ENCODE measurements at places on chromosomes 1 and 21.

GRCh38 chr1:54268762-54269297, 68.9 kb downstream of the MRPL37 start:
- no peak for DNase-seq

DNA sequence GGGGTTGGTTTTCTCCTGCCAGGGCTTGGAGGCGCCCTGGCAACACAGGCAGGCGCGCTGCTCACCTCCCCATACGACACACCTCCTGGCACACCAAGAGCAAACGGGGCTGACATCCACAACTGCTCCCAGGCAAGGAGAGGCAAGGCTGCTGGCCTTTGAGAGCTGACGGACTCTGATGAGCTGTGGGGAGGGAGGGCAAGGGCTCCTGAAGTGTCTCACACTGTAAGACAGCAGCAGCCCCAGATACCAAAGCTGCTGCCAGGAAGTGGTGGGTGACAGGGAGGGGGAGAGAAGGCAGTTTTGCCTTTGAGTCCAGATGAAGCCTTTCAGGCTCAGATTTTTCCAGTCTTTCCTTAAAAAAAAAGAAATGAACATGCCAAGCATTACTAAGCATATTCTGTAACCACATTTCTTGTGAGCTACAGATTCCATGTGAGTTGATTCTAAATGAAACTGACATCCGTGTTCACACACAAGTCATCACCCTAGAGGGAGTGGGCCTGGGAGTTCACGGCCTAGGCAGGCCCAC, 24.3 kb downstream of the PGBD5 start:
- peak; percentile 73 for DNase-seq

- DNase-seq, result no peak
These were observed 65.0 kb upstream of the DISP3 start for GRCh38 chr1:11413986-11414391.

DNA sequence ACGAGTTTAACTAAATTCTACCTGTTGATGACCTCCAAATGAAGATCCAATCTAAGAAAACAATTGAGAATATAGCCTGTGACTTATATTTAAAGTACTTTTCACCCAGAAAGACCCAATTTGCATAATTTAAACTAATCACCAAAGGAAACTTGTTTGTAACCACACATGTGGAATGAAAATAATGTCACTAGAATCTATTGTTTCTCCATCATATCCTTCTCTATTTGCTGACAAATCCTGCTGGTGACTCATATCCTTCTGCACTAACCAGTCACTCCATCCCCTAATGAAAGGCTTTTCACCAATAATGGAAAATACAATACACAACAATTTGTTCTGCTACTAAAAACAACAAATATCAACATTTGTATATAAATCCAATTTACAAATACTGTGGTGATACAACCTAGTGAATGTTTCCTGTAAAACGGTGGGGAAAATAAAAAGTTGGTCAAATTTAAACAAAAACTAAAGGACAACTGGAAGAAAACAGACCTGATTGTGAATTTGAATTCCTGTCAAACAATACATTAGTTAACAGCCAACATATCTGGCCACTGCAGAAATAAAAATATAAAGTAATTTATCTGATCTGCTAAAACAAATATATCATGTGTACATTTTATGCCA, 6.5 kb downstream of the PTP4A2 start:
- DNase-seq, result peak; percentile 63

DNA sequence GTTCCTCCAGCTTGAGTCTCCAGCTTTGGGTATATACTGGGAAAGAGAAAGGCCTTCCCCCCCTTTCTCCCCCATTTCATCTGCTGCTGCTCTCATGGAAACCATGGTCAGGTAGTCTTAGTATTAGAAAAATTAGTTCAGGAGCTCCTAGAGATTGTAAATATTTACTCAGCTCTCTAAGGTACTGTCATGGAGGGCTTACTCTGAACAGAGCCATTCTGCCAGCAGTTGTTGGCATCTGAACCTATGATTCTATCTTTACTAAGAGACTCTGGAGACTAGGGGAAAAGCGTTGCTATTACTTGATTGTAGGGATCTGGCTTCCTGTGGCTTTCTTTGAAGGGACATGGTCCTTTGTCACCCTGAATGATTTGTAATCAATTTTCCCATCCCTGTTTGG, 6.1 kb downstream of the INTS3 start:
- no peak for DNase-seq

- DNase-seq, result peak; percentile 32
These were observed 119.7 kb downstream of the TGFB2 start for GRCh38 chr1:218464871-218465270.

DNA sequence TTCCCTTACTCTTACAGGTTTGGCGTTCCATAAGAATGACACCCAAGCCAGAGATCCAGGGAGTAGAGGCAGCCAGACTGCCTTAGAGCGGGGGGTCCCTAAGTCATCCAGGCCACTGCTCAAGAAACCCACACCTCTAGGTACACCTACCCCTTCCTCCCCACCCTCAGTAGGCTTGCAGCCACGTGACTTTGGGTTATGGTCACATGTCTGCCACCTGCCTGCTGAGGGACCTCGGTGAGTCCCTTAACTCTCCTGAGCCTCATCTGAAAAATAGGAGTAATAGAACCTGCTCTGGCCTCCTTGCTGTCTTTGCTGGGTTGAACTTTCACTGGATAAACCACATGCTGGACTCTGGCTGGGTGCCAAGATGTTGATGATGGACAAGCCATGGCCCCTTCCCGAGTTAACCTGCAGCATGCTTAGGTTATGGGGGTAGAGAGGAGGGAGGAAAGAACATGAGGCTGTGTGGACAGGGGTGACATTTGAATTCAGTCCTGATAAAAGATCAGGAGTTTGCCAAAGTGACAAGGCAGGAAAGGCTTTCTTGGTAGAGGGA, 4.5 kb downstream of the RPS6KA1 start:
- DNase-seq, result no peak

DNA sequence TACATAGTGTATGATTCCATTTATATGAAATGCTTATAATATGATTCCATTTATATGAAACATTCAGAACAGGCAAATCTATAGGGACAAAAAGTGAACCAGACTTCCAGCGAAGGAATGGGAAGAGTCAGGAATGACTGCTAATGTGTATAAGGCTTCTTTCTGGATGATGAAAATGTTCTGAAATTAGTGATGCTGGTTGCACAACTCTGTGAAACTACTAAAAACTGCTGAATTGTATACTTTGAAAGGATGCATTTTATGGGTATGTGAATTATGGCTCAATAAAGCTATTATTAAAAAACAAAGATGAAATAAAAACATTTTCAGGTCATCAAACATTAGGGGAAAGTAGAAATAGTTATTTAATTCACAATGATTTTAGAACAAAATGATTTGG, 14.1 kb upstream of the IL24 start:
- peak; percentile 38 for DNase-seq

- peak; percentile 88 for DNase-seq
These were observed 6.1 kb downstream of the ZNF692 start for GRCh38 chr1:248852481-248853405.

DNA sequence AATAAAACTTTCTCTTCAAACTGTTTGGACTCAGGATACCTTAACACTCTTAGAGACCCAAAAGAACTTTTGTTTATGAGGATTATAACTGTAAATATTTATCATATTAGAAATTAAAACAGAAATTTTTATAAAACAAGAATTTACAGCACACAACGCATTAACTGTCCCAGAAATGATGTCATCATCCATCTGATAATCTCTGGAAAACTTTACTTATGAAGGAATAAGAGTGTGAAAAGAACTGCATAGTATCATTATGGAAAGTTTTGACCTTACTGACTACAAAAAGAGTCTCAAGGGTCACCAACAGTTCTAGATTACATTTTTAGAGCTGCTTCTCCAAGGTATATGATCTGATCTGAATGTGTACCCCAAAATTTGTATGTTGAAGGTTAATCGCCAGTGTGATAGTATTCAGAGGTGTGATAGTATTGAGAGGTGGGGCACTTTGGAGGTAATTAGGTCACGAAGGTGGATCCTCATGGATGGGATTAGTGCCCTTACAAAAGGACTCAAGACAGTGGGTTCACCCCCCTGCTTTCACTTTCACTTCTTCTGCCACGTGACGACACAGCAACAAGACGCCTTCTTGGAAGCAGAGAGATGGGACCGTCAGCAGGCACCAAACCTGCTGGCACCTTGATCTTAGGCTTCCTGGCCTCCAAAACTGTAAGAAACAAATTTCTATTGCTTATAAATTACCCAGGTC, 95.7 kb upstream of the NR5A2 start:
- peak; percentile 16 for DNase-seq

DNA sequence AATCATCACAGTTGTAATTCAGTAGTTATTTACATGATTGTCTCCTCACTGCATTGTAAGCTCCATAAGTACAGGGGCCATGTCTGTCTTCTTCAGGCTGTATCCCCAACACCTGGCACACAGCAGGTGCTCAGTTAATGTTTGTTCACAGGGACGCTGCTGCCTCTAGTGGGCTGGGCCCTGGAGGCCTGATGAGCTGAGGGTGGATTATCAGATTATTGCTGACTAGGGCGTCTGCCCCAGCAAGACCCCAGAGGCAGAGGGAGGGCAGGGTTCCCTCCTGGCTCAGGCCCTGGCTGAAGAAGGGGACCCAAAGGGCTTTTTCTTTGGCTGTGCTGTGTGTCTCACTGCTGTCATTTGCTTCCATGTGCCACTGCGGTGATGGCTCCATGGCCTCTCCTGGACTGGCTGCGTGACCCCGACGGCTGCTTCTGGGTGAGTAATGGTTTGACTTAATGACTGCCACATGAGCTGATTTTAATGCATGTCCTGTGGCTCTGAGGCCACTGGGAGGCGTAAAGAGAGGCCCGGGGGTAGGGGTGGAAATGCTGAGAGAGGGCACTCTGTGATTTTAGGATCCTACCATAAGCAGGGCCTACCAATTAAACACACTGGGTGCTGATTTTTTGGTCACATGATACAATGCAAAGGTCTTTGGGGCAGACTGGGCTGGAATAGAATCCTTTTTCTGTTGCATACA, 20.8 kb upstream of the EPB41 start:
- peak; percentile 66 for DNase-seq

DNA sequence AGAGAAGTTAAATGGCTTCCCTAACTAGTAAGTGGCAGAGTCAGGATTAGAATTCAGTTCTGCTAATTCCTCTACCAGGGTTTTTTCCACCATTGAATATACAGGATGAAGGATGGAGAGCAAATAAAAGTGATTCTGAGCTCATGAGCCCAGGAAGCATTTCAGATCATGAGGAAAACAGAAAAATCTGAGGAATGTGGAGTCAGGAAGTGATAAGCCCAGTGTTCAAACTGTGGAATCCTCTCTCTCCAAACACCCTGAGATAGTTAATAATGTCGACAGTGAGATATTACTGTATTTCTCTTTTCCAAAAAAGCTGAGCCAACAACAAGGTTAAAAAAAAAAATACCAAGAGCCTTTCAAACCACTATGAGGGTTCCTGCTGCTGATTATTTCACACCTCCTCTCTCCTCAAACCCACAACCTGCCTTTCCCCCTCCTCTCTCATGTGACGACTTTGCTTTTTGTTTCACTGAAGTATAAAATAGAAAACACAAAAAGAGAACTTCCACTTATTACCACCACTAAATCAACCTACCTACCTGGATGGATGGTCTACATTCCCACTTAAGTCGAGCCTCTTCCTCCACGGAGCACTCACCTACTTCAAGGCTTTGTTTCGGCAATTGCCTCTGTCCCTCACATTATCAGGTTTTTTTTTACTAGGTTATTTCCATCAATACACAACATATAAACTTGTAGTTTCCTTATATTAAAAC, 8.9 kb downstream of the SLAMF1 start:
- no peak for DNase-seq

GRCh38 chr21:24205319-24205718, 1402.0 kb downstream of the MRPL39 start:
- no peak for DNase-seq

DNA sequence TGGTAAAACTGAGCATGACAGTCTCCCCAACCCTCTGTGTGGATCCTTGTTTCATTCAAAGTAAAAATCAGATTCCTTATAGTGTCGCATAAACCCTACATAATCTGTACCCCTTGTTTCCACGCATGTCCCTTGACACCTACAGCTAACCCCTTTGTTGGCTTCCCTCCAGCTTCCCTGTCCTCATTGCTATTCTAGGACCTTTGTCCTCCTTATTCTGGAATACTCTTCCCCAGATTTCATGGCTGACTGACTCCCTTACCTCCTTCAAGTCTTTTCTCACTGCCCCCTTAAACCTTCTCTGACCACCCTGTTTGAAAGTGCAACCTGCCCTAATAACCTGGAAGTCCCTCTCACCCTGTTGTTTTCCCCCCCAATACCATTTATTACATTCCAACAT, 4.0 kb downstream of the RNF11 start:
- DNase-seq, result no peak

GRCh38 chr1:193030280-193030679, 28.9 kb downstream of the UCHL5 start:
- DNase-seq, result no peak

GRCh38 chr1:20578721-20579395, 10.0 kb upstream of the CDA start:
- no peak for DNase-seq

DNA sequence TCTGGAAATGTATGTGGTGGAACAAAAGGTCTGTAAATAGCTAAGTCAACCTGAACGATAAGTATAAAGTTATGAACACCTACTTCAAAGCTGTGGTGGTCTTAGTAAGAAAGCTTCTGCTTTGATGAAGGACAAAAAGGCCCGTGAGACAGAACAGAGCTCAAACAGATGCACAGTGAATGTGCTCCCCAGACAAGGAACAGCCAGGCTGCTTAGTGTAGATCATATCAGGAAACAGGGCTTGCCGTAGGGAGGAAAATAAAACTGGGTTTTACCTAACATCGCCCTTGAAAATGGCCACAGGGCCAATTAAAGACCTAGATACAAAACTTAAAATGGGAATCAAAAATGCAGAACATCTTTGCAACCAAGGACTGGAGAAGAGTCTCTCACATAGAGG, 40.2 kb downstream of the PRSS38 start:
- DNase-seq, result no peak

GRCh38 chr21:45417256-45417950, 12.4 kb downstream of the COL18A1 start:
- no peak for DNase-seq

DNA sequence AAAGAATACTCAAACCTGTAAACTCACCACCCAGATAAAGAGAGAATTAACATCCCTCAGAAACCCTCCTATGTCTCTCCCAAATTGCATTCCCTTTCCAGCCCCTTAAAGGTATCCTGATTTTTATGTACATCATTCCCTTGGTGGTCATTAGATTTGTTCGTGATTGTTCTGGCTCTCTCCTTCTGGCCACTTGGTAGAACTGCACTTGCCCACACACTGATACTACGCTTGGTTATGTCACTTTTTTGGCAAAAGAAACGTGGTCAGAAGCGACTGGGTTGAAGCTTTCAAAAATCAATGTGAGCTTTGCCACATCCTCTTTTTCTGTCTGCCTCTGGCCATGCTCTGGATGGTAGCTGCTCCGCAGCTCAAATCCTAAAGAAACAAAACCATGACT, 76.3 kb downstream of the KRTAP19-8 start:
- no peak for DNase-seq

GRCh38 chr1:94528299-94528698, 13.3 kb downstream of the F3 start:
- DNase-seq, result peak; percentile 34

- DNase-seq, result no peak
These were observed 1.1 kb downstream of the TOR1AIP1 start for GRCh38 chr1:179883040-179883744.

GRCh38 chr1:24393892-24394291, 19.7 kb downstream of the STPG1 start:
- DNase-seq, result peak; percentile 84

GRCh38 chr1:59751801-59752200, 62.9 kb upstream of the HOOK1 start:
- no peak for DNase-seq

Measured in AG10803 (cell line).